Head of caudate nucleus (tissue), 42 donors: ENCODE measurements at places on chromosomes 13 and 19.

DNA sequence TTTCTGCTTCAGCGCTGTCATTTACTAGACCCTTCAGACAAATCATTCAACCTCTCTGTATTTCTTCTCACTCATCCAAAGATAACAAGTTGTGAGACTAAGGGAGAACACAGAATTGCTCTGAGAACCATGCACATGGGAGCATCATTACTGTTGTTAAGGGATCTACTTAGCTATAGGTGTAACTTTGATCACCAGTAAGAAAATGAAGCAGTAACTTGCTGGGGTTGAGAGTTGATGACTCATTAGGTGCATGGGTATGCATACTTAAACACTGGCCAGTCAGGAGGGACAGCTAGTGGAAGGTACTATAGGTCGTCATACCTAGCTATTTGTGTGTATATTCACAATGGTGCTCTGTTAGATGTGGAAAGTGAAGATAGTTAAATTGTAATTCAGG is 61.5 kb downstream of the B3GLCT start:
- DNase-seq, result no peak

DNA sequence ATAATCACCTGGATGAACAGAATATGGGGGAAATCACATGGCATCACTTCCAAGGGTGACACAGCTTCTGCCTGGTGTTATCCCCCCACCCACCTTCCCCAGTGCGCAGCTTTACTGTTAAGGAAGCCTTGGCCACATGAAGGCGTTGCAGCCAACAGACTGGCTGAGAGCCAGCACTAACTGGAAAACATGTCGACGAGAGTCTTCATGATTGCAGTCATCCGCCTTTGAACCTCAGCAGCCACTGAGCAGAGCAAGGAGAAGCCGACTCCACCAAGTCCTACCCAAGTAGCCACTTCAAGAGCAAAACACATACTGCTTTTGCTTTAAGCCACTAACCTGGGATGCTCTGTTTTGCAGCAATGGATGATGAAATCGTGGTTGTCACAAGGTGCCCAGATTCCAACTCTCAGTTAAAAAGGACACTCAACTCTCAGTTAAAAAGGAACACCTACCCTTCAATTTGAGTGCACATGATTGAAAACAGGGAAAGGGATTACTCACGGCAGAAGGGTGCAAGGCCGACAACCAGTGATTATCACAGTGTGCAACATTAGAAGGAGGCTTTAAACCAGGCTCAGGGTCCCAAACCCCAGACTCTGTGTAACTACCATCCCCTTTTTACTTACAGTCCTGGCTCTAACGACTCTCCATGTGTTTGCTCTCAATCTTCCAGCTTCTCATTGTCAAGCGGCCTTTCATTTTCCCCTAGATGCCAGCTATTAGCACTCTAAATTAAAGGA is 149.1 kb downstream of the KLF12 start:
- DNase-seq, result no peak

GRCh38 chr19:9171393-9171991 is 7.3 kb upstream of the OR7D2 start:
- DNase-seq, result no peak

- DNase-seq, result no peak
These were observed 940 bp upstream of the DCUN1D2 start for GRCh38 chr13:113491418-113491883.

DNA sequence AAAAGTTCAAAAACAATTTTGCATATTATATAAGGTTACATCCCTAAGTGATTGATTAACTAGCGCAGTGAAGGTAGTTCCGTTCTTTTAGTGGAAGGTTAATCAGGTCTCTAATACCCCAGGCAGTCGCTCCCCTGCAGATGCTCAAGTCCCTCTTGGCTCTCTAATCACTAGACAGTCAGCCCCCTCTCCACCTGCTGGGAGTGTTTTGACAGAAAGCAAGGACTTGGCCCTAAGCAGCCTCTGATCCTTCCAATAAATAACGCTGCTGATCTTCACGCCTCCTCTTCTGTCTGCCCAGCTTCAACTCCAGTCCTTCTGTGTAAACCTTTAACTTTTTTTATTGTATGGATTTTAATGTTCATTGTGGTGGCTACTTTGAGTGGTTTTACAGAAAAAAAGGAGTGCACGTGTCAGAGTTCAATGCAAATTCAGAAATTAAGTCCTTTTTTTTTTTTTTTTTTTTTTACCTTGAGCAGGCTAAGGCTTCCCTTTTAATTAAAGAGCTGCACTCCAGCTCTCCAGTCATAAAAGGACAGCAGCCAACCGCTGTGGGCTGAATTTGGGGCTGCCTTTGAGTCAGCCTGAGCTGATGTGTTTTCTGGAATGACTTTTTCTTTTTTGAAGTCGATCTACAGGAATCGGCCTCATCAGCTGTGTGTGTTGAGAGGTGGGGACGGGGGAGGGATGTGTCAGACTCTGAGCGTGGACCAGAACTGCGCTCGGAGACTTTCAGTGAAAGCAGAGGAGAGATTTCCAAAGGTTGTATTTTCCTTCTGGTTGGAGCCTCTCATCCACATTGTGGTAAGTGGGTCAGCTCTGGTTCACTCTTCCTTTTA is 33.8 kb upstream of the MYO16 start:
- no peak for DNase-seq

DNA sequence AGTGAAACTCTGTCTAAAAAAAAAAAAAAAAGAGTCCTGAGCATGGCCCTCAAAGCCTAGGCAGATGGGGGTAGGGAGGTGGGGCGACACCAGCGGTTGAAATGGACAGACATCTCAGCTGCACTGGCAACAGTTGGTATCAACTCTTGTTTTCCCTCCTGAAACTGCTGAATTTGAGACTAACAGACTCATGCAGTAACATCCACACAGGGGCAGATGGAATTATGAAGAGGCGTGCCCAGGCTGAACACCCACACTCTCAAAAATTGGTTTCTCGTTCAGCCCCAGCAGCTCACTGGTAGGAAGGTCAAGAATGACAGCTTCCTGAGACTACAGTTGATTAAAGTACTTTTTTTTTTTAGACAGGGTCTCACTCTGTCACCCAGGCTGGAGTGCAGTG is 24.1 kb downstream of the PBX4 start:
- DNase-seq, result no peak

GRCh38 chr13:77001963-77002587 is 10.2 kb downstream of the CLN5 start:
- no peak for DNase-seq

DNA sequence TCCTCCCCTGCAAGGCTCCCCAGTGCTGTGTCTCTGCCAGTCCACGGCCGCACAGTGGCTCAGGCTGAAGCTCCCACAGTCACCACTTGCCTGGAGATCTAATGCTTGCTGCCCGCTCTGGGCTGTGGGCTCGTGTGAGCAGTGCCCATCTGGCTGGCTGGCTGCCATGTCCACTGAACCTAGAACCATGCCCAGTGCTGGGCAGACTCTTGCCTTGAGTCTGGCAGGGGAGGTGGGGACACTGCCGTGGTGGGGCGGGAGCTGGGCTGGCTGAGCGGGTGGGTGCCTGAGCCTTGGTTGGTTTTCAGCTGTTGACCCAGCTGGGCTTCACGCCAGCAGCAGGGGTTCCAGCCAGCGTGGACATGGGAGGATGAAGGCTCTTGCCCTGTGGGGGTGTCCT is 52.3 kb downstream of the CRTC1 start:
- DNase-seq, result peak; percentile 45

DNA sequence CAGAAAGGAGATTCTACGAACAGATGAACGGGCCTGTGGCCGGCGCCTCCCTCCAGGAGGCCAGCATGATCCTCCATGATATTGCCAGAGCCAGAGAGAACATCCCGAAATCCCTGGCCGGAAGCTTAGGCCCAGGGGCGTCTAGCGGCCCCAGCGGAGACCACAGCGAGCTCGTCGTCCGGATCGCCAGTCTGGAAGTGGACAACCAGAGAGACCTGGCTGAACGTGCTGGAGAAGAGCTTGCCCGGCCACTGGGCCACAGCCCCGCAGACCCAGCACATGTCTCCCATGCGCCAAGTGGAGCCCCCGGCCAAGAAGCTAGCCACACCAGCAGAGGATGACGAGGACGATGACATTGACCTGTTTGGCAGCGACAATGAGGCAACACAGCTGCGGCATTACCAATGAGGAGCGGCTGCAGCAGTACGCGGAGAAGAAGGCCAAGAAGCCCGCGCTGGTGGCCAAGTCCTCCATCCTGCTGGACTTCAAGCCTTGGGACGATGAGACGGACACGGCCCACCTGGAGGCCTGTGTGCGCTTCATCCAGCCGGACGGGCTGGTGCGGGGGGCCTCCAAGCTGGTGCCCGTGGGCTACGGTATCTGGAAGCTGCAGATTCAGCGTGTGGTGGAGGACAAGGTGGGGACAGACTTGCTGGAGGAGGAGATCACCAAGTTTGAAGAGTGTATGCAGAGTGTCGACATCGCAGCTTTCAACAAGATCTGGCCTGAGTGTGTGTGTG is 78.8 kb upstream of the FRY start:
- no peak for DNase-seq

DNA sequence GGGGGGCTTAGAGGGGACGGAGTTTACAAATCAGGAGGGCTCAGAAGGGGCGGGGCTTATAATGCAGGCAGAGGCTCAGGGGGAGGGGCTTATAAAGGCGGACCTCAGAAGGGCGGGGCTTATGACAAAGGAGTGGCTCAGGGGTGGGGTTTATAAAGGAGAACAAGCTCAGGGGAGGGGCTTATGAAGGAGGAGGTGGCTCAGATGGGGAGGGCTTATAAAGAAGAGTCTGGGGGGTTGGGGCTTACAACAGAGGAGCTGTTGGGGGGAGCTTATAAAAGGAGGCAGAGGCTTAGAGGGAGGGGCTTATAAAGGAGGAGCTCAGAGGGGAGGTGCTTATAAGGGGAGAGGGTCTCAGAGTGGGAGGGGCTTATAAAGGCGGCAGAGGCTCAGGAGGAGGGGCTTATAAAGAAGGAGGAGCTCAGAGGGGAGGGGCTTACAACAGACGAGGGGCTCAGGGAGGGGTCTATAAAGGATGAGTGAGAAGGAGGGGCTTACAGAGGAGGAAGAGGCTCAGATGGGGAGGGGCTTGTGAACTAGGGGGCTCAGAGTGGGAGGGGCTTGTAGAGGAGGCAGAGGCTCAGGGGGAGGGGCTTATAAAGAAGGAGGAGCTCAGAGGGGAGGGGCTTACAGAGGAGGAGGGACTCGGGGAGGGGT is 1.0 kb downstream of the SMIM24 start:
- DNase-seq, result peak; percentile 51

- DNase-seq, result peak; percentile 82
These were observed 7.8 kb upstream of the SERTAD1 start for GRCh38 chr19:40433391-40434216.

GRCh38 chr13:50419331-50419865 is 404.2 kb downstream of the KCNRG start:
- DNase-seq, result no peak

DNA sequence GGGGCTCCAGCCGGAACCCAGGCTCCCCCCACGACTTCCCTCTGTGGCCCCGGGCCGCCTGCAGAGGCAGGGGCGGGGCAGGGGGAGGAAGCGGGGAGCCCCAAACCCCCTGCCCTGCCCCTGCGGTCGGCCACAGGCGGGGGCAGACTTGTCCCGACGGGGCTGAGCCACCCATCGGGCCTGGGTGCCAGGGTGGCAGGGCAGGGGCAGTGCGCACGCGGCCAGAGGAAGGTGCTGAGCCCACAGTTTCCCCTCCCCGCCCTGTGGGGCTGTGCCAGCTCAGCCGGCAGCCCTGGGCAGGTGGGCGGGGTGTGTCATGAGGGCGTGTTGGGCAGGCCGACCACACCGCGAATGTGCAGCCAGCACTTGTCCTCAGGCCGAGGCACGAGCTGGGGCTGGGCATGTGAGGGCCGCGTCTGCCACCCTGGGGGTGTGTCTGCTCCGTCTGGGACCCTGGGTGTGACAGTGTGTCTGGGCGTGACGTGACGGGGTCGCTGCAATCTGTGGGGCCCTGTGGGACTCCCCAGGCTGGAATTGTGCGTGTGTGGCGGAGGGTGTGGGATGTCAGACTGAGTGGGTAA is 17.7 kb downstream of the CCDC97 start:
- DNase-seq, result peak; percentile 38

DNA sequence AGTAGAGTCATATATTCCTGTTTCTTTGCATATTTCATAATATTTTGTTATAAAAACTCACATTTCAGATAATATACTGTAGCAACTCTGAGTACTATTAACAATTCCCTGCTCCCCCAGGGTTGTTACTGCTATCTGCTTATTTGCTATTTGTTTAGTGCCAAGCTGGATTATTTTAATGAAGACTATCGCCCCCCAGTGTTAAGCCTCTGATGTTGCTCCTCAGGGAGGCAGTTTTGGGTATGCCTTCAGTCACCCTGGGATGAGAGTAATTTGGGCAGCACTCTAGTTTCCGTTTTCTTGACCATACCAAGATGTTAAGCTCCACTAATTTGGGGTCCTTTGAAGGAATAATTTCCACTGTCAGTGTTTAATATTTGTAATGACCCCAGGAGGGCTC is 46.0 kb downstream of the MICU2 start:
- no peak for DNase-seq

DNA sequence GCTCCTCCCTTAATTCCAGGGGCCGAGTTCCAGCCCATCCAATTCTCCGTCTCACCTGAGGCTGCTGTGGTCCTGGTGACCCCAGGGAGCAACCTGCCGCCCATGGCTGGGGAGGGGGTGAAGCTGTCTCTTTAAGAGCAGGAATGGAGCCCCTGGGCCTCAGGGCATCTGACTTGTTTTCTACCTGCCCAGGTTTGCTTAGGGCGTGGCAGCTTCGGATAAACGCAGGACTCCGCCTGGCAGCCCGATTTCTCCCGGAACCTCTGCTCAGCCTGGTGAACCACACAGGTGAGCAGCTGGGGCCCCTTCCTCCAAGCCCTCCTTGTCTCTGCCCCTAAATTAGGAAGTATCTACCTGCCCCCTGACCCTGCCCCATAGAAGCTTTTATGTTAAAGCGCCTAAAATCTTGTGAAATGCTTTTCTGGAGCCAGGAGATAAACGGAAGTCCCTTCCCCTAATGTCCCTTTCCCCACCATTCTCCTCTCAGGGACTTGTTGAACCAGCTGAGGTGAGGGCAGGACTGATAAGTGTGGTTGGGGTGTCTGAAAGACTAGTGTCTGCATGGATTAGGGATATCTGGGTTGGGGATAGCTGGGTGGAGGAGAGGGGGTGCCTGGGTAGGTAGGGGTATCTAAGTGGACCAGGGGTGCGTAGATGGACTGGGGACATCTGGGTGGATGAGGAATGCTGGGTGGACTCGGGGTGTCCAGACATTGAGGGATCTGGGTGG is 614 bp downstream of the FXYD3 start:
- DNase-seq, result no peak

DNA sequence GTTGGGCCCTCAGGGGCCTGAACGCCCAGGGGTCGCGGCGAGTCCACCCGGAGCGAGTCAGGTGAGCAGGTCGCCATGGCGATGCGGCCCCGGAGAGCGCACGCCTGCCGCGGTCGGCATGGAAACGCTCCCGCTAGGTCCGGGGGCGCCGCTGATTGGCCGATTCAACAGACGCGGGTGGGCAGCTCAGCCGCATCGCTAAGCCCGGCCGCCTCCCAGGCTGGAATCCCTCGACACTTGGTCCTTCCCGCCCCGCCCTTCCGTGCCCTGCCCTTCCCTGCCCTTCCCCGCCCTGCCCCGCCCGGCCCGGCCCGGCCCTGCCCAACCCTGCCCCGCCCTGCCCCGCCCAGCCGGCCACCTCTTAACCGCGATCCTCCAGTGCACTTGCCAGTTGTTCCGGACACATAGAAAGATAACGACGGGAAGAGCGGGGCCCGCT is at the start of gene CCNA1:
Gene CCNA1, plus strand, starts transcription at position 390 of the 439 bp plus-strand sequence. CDS start 562 bp downstream, outside the sequence.
- peak; percentile 53 for DNase-seq

- no peak for DNase-seq
These were observed 18.7 kb downstream of the CAPS start for GRCh38 chr19:5932609-5933262.
